ENCODE measurements at places on chromosomes 5 and 9.
A peak's percentile ranks its signal among the peaks of the same experiment; 100 is the strongest.

- no peak for DNase-seq
These were observed 17.6 kb upstream of the SETX start for GRCh38 chr9:132372177-132373095.

- DNase-seq, result no peak
These were observed 122.5 kb downstream of the COL23A1 start for GRCh38 chr5:178467568-178468195.

- DNase-seq, result no peak
These were observed 106.0 kb upstream of the LRRTM2 start for GRCh38 chr5:138981131-138981530.

DNA sequence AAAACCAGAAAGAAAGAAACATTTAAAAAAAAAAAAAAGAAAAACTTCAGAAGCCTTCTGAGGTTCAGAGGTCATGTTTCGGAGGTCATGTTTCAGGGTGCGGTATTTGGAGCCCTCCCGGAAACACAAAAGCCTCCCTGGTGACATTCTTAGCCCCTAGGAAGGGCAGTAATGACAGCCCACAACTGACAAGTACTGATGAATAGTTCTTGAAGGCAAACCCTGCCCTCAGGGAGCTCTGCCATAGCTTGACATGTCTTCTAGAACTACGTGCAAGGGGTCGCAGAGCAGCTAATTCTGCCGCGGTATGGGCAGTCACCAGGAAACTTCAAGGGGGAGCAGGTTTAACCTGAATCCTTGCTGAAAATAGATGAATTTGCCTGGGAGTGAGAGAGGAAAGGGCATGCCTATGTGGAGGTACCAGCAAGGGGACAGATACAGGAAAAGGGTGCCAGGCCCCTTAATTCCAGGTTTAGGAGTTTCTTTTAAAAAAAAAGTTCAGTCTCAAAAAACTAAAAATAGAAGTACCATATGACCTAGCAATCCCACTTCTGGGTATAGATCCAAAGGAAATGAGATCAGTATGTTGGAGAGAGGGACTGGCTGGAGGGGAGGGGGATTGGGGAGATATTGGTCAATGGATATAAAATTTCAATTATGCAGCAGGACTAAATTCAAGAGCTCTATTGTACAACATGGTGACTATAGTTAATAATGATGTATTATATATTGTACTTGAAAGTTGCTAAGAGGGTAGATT, 98.4 kb downstream of the C9orf152 start:
- DNase-seq, result no peak

- DNase-seq, result no peak
These were observed 597.1 kb downstream of the ACTL7B start for GRCh38 chr9:108258640-108259039.

- no peak for DNase-seq
These were observed 79.4 kb downstream of the SNX24 start for GRCh38 chr5:122924719-122925395.

- no peak for DNase-seq
These were observed 199.4 kb upstream of the SLC24A2 start for GRCh38 chr9:19988281-19988680.

DNA sequence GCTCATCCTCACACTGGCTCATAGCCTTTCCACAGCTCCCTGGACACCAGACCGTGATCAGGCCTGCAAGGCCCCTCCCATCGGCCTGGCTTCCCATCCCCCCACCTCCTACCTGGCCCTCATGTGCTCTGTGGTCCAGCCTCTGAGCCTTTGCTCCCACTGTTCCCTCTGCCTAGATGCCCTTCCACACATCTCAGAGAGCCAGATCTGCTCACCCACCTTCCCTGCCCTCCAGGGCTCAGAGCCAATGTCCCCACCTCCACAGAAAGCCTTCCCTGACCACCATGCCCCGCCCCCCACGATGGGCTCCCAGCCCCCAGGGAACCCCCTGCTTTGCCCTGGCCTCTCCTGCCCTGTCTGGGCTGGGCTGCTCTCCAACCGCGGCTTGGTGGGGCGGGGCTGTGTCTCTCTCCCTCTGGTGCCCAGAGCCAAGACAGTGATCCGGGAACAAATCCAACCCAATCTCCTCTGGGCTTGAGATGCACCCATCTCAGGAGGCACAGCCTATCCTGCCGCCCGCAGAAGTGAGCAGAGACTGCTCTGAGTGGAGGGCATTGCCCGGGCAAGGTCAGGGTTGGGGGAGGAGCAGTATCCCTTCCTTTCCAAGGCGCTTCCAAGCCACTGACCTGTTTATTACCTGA, 1.6 kb downstream of the NINJ1 start:
- no peak for DNase-seq

DNA sequence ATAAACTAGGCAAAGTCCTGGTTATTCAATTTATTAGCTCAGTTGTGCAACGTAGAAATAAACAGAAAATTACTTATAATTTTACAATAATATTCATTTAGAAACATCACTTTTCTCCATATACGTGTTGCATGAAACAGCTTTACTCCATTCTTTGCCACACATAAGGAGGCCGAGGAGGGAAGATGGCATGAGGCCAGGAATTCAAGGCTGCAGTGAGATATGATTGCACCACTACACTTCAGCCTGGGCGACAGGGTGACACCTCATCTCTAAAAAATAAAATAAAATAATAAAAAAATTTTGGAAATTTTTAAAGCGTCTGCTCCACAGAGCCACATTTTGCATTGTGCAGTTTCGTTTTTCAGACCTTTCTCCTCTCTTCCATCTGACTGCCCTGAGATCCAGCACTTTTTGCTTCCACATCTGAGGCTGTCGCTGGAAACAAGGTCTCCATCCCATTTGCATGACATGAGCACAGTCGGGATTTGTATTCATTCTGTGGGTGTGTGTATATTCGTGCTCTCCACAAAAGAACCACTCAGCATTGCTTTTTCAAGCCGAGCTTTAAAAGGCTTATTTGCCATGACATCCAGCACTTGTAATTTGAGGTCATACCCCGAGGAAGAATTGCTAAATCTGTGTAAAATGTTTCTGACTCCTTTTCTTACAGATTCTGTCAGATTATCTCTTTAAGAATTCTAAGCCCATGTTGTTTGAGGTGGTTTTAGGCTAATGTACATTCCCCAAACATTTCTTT, 98.6 kb upstream of the MSX2 start:
- no peak for DNase-seq

- no peak for DNase-seq
These were observed 48.9 kb downstream of the DAB2IP start for GRCh38 chr9:121700165-121700831.

DNA sequence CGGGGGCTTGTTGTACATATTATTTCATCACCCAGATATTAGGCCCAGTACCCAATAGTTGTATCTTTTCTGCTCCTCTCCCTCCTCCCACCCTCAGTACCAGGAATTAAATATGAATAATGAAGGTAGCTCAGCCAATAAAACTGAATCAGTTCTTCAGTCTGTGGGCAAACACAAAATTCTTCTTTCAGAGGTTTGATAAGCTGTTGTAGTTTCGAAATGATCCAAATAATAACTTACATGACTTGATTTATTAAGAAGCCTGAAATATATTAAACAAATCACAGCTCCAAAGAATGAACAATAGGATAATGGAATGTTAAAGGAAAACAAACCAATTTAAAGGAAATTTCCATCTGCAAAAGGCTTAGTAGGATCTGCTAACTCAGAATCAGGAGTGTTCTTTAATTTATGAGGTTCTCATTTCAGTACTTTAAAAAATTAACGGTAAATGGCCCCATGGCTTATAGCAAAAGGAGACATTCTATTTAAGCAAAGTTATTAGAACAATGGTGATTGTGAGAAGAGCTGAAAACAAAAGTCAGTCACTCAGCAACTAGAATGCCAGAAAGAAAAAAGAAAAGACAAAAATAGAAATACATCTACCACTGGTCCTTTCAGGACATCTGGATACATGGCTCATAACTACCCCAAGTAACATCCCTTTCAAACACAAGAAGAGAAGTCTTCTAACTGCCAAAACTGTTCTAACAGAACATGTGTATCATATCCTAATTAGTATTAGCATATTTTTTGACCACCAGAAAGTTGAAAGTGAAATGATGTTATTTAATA, 62.4 kb downstream of the NR3C1 start:
- DNase-seq, result no peak

DNA sequence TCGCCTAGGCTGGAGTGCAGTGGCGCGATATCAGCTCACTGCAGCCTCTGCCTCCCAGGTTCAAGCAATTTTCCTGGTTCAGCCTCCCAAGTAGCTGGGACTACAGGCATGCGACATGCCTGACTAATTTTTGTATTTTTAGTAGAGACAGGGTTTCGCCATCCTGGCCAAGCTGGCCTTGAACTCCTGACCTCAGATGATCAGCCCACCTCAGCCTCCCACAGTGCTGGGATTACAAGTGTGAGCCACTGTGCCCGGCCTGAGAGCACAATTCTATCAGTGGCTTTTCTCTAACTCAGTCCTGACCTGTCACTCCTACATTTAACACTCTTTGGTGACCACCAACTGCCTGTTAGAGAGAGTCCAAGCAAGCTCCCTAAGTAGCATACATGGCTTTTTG, 82.7 kb upstream of the SPOCK1 start:
- no peak for DNase-seq

- DNase-seq, result no peak
These were observed 7.7 kb downstream of the NOXA1 start for GRCh38 chr9:137430723-137431415.

GRCh38 chr9:97802276-97802675, 50.8 kb upstream of the FOXE1 start:
- DNase-seq, result no peak

GRCh38 chr9:30661925-30662324, 1722.5 kb upstream of the ACO1 start:
- no peak for DNase-seq

- no peak for DNase-seq
These were observed 391.1 kb upstream of the GRIA1 start for GRCh38 chr5:153099328-153099727.

- no peak for DNase-seq
These were observed 79.4 kb upstream of the CCDC112 start for GRCh38 chr5:115375893-115376292.

GRCh38 chr5:68435611-68436010, 220.1 kb downstream of the PIK3R1 start:
- no peak for DNase-seq

DNA sequence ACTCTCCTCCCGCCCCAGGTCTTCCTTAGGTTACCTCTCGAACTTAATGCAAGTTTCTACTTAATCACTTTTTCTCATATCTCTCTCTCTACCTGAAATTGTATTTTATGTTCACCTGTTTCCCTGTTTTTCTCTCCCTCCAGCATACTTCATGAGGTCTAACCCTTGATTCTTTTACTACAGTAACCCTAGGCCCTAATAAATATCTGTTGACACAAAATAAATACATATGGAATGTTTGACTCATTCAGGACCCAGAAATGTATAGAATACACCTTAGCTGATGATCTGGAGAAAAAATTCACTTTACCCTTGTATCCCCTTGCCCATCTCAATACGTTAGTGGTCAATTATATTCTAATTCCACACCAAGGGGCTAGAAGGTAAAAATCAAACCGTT, 250.9 kb upstream of the PTGER4 start:
- no peak for DNase-seq

DNA sequence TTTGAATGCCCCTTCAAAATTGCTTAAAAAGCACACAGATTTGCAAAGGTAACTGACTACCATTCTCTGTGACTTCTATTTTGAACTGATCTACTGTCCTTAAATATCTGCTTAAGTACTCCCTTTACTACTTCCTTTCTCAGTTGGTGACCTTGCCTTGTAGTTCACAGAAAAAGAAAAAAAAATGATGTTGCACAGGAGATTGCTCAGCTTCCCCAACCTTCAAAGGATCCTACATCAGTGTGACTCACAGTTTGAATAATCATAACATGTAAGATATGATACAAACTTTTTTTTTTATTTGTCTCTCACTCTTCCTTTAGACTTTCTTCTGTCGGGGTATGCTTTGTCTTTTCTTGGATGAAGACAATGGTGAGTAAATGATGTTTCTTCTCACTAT, 1029.6 kb downstream of the CDH12 start:
- DNase-seq, result no peak

GRCh38 chr9:136339173-136339957, 12.0 kb downstream of the GPSM1 start:
- DNase-seq, result peak; percentile 26

DNA sequence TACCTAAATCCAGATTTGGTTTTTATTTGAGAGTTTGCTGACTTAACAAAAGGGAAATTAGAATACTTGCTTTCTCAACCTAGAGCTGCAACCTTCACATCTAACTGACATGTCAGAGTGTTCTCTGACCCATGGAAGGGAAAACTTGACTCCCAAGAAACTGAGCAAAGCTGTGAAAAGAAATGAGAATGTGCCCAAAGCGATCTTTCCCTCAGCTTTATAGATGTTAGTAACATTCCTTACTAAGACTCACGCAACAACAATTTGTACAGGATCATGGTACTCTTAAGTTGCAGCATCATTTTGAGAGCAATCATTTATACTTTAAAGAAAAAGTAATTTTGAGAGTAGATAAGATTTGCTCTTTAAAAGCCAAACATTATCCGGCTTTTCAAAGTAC, 117.0 kb upstream of the FBXL7 start:
- no peak for DNase-seq

GRCh38 chr9:113651896-113652295, 188.4 kb downstream of the RGS3 start:
- no peak for DNase-seq

DNA sequence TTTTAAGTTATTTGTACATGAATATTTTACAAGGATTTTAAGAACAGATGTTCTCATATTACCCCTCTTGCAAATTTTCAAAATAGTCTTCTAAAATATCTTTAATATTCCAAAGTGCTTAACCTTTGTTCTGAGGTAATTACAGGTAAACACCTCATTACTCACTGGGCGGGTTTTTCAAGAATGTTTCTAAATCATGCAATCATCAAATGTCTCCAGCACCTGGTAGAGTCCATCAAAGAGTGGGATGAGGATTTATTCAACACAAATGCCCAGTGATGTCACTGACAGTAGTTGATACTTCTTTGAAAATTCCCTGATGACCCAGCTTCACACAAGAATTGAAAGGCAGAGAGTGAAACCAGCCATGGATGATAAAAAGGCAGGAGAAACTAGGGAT, 114.4 kb downstream of the SEC61B start:
- no peak for DNase-seq

DNA sequence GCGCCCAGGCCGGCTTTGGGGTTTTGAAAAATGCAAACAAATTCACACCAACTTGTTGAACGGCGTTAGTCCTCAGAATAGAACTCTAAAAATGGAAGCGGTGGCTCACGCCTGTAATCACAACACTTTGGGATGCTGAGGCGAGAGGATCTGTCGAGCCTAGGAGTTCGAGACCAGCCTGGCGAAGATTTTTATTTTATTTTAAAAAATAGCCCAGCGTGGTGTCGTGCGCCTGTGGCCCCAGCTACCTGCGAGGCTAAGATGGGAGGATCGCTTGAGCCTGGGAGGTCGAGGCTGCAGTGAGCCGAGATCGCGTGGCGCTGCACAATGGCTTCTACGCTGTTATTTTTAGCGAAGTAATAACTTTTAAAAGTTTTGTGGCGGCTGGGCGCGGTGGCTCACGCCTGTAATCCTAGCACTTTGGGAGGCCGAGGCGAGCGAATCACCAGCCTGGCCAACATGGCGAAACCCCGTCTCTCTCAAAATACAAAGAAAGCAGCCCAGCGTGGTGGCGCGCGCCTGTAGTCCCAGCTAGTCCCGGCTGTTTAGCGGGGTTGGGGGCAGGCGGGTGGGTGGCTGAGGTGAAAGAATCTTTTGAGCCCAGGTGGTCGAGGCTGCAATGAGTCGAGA, 694 bp upstream of the PLIN2 start:
- DNase-seq, result no peak

Data from stimulated activated CD8-positive, alpha-beta memory T cell treated with anti-CD3 and anti-CD28 coated beads, Interleukin-2, amount 100 ng/mL, for 48 hours (primary cell).